ENCODE measurements at places on chromosomes 3 and 15. TPM values are rescaled to one million over a fixed set of nuclear protein-coding genes. Genes with fewer than 3 reads are reported as not detected.
A peak's percentile ranks its signal among the peaks of the same experiment; 100 is the strongest.

IL5RA gene
- 0.92 TPM for total RNA-seq

ADGRG7 gene
- total RNA-seq, result not detected

OCA2 gene
- 0.55 TPM for total RNA-seq

ECE2 gene
- 0.45 TPM for total RNA-seq

GTF2A2 gene
- total RNA-seq, result 14.5 TPM

- DNase-seq, result peak; percentile 87
- no peaks in the 10 kb centered on the region for H3K27me3 ChIP-seq
- no peak overlapping the region for H3K4me3 ChIP-seq
- H3K27ac ChIP-seq, result peak overlapping the region; percentile 73
- peaks cover 60% of the 10 kb centered on the region for H3K4me1 ChIP-seq
- H3K36me3 ChIP-seq, result no peaks in the 10 kb centered on the region
Measured at GRCh38 chr3:58025837-58026569, 17.8 kb downstream of the FLNB start.

- no peak overlapping the region for H3K4me3 ChIP-seq
- H3K36me3 ChIP-seq, result no peaks in the 10 kb centered on the region
- H3K27me3 ChIP-seq, result no peaks in the 10 kb centered on the region
- no peaks in the 10 kb centered on the region for H3K4me1 ChIP-seq
Measured at GRCh38 chr3:194040516-194041273, 95.3 kb upstream of the HES1 start.

GRCh38 chr15:62591842-62592838 lies 427.1 kb upstream of the C2CD4B start:
- no peak overlapping the region for H3K4me3 ChIP-seq
- no peaks in the 10 kb centered on the region for H3K36me3 ChIP-seq
- H3K27me3 ChIP-seq, result no peaks in the 10 kb centered on the region
- no peak overlapping the region for H3K27ac ChIP-seq
- H3K4me1 ChIP-seq, result peaks cover 25% of the 10 kb centered on the region

- H3K4me3 ChIP-seq, result no peak overlapping the region
- no peaks in the 10 kb centered on the region for H3K36me3 ChIP-seq
- H3K27me3 ChIP-seq, result no peaks in the 10 kb centered on the region
- H3K27ac ChIP-seq, result no peak overlapping the region
- no peak for DNase-seq
Measured at GRCh38 chr15:77575203-77575934, 57.3 kb downstream of the LINGO1 start.

- no peak overlapping the region for H3K27ac ChIP-seq
- H3K36me3 ChIP-seq, result peaks cover 6% of the 10 kb centered on the region
- no peak for DNase-seq
- no peaks in the 10 kb centered on the region for H3K27me3 ChIP-seq
- H3K4me1 ChIP-seq, result no peaks in the 10 kb centered on the region
Measured at GRCh38 chr15:59380902-59381610, 8.4 kb upstream of the MYO1E start.

DNA sequence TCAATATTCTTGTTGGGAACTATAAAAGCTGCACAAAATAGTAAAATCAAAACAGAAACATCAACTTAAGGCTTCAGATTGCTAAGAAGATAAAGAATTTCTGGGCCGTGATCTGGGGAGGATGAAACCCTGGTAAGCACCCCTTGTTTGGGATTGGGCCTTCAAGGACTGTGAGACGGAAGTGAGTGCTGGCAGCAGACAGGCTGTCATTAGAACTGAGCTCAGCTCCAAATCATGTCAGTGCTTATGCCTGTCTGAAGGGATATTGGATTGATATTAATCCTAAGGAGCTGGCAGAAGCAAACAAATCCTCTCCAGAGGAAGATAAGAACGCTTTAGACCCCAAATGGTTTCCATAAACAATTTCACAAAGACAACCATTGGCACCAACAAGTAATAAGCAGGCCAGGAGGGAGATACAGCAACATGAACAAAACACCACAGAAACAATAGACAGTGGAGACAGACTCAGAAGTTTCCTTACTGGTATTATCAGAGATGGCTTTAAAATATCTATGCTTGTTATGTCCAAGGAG lies 72.6 kb upstream of the CTXND1 start:
- no peaks in the 10 kb centered on the region for H3K36me3 ChIP-seq
- H3K4me1 ChIP-seq, result no peaks in the 10 kb centered on the region
- no peak overlapping the region for H3K4me3 ChIP-seq
- H3K27me3 ChIP-seq, result no peaks in the 10 kb centered on the region
- DNase-seq, result no peak

GRCh38 chr15:31304751-31305365 lies 21.8 kb upstream of the KLF13 start:
- H3K4me1 ChIP-seq, result peaks cover 34% of the 10 kb centered on the region
- no peaks in the 10 kb centered on the region for H3K27me3 ChIP-seq
- no peaks in the 10 kb centered on the region for H3K36me3 ChIP-seq
- no peak for DNase-seq
- H3K27ac ChIP-seq, result no peak overlapping the region
- H3K4me3 ChIP-seq, result no peak overlapping the region

DNA sequence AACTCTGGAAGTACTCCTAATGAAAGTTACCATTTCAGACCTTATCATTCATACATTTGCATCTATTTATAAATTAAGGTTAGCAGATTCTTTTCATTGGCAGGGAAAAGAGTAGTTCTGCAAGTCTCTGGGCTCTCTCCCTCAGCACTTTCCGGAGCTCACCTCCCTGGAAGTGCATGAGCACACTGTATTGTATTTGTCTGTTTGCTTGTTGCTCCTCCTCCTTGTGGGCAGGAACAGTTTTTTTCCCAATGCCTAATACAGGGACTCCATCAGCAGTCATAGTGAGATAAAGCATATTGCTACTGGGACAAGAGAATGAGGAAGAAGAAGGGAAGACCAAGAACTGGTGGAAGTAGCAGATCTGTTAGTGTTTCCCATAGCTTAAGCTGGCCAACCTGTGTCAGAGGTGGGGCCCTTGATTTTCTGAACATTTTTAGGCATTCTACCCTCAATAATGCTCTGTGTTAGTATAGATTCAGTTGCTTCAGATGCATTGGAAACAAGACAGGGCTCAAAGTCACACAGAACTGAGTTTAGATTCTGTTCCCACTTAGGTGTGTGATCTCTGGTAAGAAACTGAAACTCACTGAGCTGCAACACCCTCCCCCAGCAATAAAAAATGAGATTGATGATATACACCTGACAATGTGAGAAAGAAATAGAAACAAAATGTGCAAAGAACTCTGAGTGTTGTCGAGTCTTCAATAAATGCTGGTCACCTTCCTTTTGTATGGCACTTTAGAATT lies 407.8 kb downstream of the TUSC7 start:
- H3K36me3 ChIP-seq, result no peaks in the 10 kb centered on the region
- no peaks in the 10 kb centered on the region for H3K4me1 ChIP-seq
- H3K27me3 ChIP-seq, result no peaks in the 10 kb centered on the region
- no peak overlapping the region for H3K27ac ChIP-seq

DNA sequence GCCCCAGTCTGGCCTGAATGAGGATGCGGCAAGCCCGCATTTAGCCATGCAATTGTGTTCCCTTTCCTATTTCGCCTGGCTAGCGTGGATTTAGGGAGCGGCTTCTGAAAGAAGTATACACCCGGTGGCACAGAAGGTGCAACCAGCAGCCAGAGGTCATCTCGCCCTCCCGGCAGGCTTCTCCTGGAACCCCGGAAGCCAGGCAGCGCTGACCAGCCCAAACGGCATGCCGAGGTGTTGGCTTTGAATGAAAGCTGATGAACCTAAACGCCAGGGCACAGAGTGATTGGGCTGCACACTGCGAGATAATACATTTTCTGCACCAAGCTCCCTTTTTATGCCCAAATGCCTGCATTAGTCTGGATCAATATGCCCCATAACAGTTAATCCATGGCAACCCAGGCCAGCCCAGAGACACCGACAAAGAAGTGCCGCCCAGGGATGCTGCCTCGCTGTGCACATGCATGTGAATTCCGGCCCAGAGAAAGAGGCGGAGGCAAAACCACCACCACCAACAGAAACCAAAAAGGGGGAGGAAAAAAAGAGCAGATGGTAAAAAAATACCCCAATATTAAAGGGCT lies 1.4 kb downstream of the SRGAP3 start:
- peak overlapping the region; percentile 49 for H3K4me3 ChIP-seq
- peaks cover 33% of the 10 kb centered on the region for H3K4me1 ChIP-seq
- no peaks in the 10 kb centered on the region for H3K36me3 ChIP-seq
- no peaks in the 10 kb centered on the region for H3K27me3 ChIP-seq
- H3K27ac ChIP-seq, result no peak overlapping the region
- DNase-seq, result peak; percentile 51

DNA sequence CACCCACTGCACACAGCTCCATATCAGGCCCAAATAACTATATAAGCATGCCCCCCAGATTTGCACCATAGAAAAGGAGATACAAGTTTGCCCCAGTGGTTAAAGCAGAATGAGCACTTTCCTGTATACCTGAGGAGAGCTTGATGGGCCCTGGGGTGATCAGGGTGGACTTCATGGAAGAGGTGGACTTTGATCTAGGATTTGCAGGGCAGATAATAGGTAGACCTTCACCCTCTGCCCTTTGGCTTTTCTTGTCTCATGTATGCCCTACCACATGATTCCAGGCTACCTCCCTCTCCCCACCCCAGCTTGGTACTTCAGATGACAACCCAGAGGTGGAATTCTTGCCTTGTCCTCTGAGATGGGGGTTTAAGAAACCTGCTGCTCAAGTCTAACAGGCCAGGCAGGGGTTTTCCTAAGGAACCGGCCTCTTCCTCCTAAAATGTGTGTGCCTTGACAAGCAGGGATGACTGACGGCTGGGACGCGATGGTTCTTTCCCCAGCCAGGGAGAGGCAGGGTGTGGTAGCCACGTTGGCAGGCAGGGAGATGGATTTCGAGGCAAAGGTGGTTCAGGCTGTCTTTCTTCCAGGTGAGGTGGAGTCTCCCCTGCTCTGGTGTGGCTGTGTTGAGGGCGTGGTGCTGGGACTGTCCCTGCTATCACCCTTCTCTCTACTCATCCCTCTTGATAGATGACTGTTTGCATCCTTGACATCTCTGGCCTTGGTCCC lies 6.6 kb upstream of the RHCG start:
- H3K36me3 ChIP-seq, result no peaks in the 10 kb centered on the region
- H3K4me1 ChIP-seq, result no peaks in the 10 kb centered on the region
- no peak overlapping the region for H3K27ac ChIP-seq

DNA sequence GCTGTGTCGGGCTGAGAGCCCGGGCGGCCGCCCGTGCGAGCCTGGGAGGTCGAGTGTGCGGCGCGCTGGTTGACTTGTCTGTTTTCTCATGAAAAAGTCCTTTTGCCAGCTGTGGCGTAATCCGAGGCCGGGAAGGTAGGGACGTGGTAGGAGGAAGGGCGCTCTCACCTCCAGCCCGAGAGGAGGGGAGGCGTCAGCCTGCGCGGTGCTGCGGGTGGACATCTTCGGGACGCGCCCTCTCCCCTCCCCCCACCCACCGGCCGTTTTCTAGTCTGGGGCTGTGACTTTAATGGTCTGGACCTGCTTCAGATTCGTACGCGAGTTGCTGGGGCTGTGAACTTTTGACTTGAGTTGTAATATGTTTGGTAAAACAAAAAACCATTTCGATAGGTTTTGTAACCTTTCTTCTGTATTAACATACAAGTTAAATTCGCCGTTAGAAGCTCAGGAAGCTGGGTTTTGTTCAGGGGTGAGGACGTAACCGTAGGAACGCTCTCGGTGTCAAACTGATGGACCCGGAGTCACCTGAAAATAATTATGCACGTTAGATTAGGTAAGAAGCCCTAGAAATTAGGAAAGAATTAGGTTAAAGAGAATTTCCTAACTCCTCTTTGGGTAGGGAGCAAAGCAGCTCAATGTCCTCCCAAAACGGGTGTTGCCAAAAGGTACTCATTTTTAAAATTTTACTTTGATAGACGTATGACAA lies 762 bp downstream of the NCK1 start:
- H3K36me3 ChIP-seq, result peaks cover under 1% of the 10 kb centered on the region
- no peaks in the 10 kb centered on the region for H3K27me3 ChIP-seq
- peak overlapping the region; percentile 81 for H3K4me3 ChIP-seq

DNA sequence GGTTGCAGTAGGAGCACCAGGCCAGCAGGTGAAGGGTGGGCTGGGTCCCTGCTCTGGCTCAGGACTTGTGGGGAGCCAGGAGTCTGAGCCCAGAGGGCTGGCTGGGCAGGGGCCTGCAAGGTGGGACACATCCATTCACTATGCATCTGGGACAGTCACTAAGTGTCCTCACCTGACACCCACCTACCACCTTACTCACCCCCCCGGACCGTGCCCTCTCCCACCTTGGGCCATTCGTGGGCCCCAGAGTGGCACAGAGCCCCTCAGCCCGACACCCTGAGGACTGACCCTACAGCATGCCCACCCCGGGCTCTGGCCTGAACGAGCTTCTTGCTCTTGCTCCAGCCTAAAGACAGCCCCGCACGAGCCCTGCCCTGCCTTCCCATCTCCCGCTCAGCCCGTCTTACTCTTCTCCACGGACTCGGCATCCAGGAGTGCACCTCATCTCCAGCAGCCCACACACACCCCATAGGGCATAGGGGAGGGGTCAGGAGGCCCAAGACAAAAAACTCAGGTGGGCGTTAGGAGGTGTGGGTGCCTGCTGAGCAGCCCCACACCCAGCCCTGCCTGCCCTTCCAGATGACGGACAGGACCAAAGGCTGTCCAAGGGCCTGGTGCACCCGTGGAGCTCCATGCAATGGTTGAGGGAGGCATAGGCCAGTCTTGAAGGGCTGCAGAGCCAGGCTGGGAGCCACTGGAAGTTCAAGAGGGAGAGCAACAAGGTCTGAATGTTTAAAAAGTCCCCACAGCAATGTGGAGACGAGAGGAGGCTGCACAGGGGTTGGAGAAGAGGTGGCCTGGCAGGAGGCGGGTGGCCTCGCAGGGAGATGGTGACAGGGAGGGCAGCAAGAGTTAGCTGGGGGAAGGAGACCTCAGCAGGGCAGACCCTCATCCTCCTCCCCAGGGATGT lies 27.0 kb downstream of the PTH1R start:
- H3K4me1 ChIP-seq, result peaks cover 7% of the 10 kb centered on the region
- no peak overlapping the region for H3K27ac ChIP-seq
- H3K4me3 ChIP-seq, result no peak overlapping the region

DNA sequence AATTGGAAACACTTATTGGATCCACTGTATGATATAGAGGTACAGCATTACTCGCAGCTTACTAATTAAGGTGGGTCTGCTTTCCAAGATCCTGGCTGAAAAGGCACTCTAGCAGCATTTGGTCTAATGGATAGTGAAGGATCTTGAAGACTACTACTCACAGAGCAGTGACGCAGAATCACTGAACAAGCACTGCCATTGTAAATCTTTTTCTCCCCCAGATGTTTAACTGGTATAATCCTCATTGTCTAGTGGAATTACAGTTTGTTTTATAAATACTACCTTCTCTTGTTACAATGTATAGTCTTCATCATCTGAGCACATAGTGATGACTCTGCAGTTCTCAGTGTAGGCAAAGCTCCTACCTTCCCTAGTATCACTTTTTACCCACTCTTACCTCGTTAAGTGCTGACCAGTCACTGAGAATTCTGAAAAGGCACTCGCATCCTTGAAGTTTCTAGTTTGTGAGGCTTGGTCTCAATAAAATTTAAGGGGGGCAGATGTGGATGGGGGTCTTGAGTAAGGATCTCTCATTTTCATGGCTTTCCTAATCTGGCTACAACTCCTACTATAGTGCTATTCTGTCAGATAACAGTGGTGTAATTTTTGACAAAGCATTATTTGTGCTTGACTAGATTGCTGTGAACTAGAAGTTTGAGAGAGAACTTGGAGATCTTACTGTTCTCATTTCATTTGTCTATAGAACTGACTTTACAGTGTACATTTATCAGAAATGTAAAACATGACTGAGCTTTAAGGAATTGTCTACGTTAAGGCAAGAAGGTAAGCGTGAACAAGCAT lies 23.2 kb downstream of the MAPK6 start:
- H3K36me3 ChIP-seq, result peaks cover 2% of the 10 kb centered on the region
- DNase-seq, result no peak
- H3K27me3 ChIP-seq, result no peaks in the 10 kb centered on the region
- peaks cover 96% of the 10 kb centered on the region for H3K4me1 ChIP-seq
- peak overlapping the region; percentile 34 for H3K27ac ChIP-seq
- H3K4me3 ChIP-seq, result no peak overlapping the region

Data from stomach (tissue), 19 donors.